Dermis microvascular lymphatic vessel endothelial cell (primary cell): ENCODE measurements at places on chromosomes 6 and 20.

- DNase-seq: no peak
These were observed 196.9 kb downstream of the LRFN2 start for GRCh38 chr6:40390144-40390800.

DNA sequence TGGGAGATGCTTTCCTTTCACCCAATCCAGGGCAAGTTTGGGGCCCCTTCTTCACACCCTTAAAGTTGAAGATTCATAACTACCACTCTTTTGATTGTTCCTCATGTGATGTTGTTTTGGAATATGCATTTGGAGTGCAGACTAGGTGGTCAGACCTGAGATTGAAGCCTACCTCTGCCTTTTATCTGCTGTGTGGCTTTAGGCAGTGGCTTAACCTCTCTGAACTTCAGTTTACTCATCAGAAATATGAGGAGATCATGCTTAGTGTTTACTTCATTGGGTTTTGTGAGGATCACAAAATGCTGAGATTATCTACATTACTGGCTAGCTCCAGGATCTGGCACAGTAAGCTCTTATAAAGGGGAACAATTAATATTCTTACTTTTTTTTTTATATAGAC is 26.4 kb upstream of the TCP11 start:
- no peak for DNase-seq

DNA sequence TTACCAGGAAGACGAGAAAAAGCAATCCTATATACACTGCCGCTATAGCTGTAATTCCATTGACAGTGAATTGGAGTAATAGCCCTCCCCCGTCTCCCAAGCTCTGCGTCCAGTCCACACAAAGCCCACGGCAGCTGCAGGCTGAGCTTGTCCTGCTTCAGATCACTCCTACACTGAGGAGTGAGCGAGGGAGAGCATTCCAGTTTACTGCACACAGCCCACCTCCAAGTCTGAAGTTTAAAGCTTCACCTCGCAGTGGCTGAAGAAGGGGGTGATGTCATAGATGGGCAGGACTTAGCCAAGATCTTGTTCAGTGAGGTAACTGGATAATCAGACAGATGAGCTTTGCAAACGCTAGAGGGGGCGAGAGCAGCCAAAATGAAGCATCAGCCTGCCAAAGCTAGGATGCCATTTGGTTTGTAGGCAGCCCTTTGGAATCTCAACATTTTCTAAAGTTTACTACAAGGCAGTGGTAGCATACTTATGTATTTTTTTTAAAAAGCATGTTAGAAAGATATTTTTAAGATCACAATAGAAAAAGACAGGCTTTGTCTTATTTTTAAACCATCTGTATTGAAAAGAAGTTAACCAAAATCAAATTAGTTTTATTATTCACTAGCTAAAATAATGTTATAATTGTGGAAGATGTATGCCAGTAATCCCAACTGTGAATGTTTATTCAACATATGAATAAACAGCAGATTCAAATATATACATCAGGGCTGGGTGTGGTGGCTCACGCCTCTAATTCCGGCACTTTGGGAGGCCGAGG is at the start of gene FLRT3:
Gene FLRT3, minus strand, starts transcription at position 213 of the 772 bp plus-strand sequence. CDS start 10,106 bp downstream, outside the sequence.
- peak; percentile 61 for DNase-seq

DNA sequence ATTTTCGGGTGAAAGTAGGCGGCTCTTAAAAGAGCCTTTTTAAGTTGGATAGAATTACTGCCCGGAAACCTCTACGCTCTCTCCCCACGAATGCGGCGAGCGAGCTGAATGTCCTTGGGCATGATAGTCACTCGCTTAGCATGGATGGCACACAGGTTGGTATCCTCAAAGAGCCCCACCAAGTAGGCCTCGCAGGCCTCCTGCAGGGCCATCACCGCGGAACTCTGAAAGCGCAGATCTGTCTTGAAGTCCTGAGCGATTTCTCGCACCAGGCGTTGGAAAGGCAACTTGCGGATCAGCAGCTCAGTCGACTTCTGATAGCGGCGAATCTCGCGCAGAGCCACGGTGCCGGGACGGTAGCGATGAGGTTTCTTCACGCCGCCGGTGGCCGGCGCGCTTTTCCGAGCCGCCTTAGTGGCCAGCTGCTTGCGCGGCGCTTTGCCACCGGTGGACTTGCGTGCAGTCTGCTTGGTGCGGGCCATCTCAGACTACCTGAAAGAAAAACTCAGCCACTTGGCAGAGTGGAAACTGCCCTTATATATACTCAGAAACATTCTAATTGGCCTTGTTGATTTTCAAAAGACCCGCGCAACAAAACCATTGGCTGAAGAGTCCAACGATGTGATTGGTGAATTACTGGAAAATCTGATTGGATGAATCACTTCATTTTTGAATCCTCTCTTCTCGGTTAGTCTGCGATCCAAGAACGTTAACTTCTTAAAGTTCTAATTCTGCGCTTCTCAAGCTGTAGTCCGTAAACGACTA is 93.9 kb upstream of the BTN3A2 start:
- peak; percentile 86 for DNase-seq

DNA sequence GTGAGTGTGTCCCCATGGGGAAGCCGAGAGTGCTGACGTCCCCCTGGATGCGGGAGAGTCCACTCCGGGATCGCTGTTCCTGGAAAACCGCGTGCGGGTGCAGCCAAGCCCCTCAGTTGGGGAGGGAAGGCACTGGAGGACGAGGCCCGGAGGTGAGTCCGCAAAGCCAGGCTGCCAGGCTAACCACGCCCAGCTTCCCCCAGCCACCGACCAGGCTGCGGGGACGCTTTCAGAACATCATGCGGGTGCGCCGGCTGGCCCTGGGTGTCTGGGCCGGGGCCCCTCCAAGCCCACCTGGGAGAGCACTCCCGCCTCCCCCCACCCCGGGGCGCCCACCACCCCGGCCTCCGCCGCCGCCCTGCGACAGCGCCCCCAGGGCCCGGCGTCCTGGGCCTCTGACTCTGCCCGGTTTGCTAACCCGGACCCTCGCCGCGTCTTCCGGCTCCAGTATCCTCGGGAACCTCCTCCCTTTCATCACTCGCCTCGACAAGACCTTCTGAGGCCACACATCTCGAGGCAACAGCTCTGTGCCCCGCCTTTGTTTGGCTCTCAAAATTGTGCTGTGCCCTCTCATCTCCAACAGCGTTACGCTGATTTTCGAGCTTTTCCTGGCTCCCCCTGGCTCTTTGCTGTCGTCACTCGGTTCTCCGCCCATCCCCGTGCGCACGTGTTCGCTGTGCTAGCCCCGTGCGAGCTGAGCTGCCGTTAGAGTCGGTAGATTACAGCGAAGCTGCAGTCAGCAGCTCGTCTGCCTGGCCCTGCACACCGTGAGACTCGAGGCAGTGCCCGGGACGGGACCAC is 47.1 kb upstream of the ENTPD6 start:
- peak; percentile 35 for DNase-seq

- DNase-seq: peak; percentile 6
These were observed 81.3 kb upstream of the SPTLC3 start for GRCh38 chr20:12927489-12927888.

DNA sequence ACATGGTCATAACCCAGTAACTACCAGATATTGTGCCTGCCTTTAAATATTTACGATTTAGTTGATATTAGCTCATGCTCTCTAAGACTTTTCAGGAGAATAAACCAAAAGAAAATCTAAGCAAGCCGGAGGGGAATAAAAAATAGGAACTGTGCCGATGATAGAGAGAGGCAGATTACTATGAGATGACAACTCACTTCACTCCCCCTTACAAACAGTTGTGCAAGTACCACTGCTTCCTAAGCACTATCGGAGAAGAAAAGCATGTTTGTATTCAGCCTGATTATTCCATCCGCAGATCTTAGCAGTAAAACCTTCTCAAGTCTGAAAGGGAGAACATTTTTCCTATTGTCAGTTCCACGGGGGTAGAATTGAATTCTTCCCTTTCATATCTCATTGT is 294.4 kb downstream of the KCNQ5 start:
- no peak for DNase-seq

DNA sequence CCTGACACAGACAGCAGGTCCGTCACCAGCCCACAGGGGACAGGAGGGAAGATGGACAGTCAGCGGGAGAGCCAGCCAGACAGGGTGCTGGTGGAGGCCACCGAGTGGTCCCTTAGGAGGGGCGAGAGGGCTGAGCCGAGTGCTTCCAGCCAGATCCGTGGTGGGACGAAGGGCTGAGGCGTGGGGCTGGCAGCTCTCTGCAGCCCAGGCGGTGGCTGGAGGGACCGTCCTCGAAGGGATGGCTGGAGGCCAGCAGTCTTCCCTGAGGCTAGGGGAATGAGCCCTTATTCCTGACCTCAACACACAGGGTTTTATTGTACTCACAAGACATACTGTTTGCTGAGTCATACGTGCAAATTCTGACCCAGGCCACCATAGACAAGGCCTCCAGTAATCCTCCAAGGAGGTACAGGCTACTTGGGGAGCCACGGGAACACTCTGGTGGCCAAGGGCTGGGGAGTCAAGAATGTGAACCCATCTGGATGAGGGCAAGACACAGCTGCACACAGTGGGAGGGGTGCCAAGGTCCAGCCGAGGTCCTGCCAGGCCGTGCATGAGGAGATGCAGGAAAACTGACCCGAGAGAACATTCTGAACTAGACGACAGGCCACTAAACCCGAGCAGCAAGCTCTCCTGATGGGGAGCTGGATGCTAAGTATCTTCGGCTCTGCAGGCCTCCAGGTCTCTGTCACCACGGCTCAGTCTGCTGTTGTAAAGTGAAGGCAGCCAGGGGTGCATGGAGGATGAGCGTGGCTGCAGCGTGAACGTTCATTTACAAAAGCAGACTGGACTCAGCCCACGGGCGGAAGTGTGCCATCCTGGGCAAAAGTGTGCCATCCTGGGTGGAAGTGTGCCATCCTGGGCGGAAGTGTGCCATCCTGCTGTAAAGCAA is 242.5 kb downstream of the TTLL2 start:
- DNase-seq: no peak

DNA sequence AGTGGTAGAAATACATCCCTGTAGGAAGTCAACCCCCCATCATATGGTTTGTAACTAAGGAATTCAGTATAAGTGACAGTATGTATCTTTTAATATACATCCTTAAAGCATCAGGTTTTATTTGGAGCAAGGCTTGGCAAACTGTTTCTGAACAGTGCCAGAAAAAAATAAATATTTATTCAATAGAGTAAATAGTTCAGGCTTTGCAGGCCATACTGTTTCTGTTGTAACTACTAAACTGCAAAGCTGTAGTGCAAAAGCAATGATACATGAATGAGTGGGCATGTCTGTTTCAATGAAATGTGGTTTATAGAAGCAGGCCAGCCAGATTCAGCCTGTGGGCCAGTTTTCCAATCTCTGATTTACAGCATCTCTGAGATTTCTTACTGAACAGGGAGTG is 977 bp downstream of the MEI4 start:
- DNase-seq: no peak

DNA sequence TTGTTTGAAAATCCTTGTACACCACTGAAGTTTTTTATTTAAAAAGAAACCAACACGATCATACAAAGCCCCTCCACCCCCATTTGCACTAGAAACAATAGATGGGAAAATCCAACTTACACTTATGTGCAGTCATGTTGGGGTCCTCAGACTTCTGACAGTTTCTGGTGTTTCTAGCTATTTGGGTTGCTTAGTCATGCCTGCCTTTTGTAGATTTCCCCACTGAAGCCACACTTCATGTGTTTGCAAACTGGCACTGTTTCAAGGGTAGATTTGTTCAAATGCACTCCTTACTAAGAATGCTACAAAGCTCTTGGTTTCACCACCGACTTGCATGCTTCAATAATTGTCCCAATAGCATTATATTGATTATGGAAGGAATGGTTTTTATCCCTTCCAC is 1.5 kb downstream of the SH3BGRL2 start:
- no peak for DNase-seq

GRCh38 chr6:117951783-117952182 is 44.7 kb downstream of the SLC35F1 start:
- DNase-seq: no peak

- DNase-seq: peak; percentile 69
These were observed 4.9 kb upstream of the BIRC7 start for GRCh38 chr20:63230800-63231268.

GRCh38 chr6:122869437-122870024 is 80.5 kb downstream of the SMPDL3A start:
- peak; percentile 23 for DNase-seq

DNA sequence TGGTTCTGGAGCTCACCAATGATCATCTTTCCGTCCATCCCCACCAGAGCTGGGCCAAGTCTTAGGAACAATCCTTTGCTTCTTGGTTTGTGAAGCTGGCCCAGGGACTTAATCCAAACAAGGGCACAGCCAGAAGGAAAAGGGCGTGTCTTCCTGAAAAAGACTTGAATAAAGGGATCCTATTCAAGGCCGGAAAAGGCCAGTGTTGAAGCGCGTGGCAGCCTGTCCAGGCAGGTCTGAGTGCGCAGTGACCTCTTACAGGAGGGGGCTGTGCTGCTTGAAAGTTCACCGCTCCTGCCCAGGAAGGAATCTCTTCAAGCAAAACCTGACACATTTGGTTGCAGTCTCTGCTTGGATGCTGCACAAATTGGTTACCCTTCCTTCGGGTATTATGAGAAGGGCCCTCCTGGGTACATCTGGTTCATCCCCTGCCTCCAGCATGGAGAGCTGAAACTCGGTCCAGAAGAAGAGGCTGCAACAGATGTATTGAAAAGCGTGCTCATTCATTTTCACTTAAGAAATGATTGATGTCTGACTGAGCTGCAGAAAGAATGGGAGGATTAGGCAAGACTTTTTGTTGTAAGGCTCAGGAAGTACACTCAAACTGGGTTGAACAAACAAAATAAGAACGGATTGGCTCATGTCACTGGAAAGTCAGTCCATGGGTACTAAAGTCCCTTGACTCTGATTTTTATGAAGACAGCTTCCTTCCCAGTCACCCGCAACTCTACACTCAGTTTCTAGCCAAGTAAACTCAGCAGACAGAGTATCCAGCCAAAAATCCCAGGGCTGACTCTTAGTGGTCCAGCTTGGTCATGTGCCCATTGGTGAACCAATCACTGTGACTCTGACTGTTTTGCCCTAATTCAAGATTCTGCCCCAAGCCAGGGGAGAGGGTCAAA is 136.3 kb downstream of the TFAP2C start:
- DNase-seq: no peak

DNA sequence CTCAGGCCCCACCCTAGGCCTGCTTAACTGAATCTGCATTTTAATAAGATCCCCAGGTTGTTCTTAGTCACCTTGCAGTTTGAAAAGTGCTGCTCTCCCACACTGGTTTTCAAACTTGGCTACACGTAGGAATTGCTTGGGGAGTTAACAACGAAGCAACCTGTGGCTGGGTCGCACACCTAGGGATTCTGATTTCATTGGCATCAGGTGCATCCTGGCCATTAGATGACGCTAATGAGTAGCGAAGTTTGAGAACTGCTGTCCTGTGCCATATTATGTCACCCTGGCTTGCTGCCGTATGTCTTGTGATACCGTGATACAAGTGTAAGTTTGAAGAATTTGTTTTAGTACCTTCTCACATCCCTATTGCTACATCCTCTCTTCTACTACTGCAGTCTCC is 28.2 kb upstream of the FUCA2 start:
- DNase-seq: no peak

GRCh38 chr6:162379757-162380409 is 347.7 kb downstream of the PRKN start:
- no peak for DNase-seq

DNA sequence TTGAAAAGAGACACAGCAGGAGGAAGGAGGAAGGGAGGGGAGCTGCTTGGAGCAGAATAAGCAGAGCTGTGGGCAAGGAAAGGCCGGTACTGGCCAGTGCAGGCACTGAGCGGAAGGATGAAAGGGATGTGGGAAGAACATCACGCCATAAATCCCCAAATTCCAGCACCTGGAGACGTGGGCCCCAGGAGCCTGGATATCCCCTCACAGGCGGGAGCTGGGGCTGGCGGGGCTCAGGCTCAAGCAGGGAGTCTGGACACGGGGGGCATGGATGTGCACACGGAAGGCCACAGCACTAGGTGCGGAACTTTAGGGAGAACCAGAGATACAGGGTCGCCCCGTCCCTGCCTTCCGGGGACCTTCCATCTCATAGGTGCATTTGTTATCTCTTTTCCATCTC is 7.5 kb upstream of the RPP40 start:
- DNase-seq: no peak
